Right atrium auricular region (tissue), 2 donors: ENCODE measurements at places on chromosomes 5 and 9. TPM values are rescaled to one million over a fixed set of nuclear protein-coding genes. Genes with fewer than 3 reads are reported as not detected.
A peak's percentile ranks its signal among the peaks of the same experiment; 100 is the strongest.

- no peak overlapping the region for H3K27ac ChIP-seq
- peaks cover 35% of the 10 kb centered on the region for H3K4me1 ChIP-seq
- peaks cover 33% of the 10 kb centered on the region for H3K27me3 ChIP-seq
- peak overlapping the region; percentile 48 for H3K4me3 ChIP-seq
- no peak for DNase-seq
- no peaks in the 10 kb centered on the region for H3K36me3 ChIP-seq
These were observed 671 bp downstream of the LRRC26 start for GRCh38 chr9:137168904-137169856.

- no peak for DNase-seq
- H3K4me1 ChIP-seq: peaks cover 26% of the 10 kb centered on the region
- H3K4me3 ChIP-seq: no peak overlapping the region
- H3K27ac ChIP-seq: no peak overlapping the region
- H3K27me3 ChIP-seq: no peaks in the 10 kb centered on the region
- peaks cover 18% of the 10 kb centered on the region for H3K36me3 ChIP-seq
These were observed 3.8 kb downstream of the EGR1 start for GRCh38 chr5:138468966-138469539.

DNA sequence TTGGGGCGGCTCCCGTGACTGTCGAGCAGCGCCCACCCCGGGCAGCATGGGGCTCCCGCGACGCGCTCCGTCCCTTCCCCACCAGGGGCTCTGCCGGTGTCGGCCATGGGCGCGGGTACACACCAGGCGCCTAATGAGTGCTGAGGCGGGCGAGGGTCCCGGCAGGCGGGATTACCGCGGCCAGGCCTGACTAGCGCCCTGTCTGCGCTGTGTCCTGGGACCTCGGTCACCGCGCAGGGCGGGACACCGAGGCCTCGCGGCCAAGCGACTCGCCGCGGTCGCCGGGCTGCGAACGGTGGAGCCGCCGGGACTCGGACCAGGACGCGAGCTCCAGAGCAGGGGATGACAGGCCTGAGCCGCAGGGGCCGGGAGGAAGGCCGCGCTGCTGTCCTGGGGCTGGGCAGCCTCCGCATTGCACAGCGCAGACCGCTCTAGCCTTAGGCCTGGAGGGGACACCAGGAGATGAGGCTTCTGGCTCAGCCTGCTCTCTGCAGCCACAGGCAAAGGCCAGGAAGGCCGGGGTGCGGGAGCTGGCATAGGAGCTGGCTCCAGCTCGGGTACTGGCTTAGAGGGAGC is 14.1 kb downstream of the LCN10 start:
- no peak for DNase-seq
- H3K27ac ChIP-seq: peak overlapping the region; percentile 86
- peaks cover 33% of the 10 kb centered on the region for H3K36me3 ChIP-seq
- peak overlapping the region; percentile 82 for H3K4me3 ChIP-seq

- no peak overlapping the region for H3K27ac ChIP-seq
- no peaks in the 10 kb centered on the region for H3K27me3 ChIP-seq
- H3K4me3 ChIP-seq: no peak overlapping the region
These were observed 59.1 kb downstream of the BOD1 start for GRCh38 chr5:173557123-173557903.

DNA sequence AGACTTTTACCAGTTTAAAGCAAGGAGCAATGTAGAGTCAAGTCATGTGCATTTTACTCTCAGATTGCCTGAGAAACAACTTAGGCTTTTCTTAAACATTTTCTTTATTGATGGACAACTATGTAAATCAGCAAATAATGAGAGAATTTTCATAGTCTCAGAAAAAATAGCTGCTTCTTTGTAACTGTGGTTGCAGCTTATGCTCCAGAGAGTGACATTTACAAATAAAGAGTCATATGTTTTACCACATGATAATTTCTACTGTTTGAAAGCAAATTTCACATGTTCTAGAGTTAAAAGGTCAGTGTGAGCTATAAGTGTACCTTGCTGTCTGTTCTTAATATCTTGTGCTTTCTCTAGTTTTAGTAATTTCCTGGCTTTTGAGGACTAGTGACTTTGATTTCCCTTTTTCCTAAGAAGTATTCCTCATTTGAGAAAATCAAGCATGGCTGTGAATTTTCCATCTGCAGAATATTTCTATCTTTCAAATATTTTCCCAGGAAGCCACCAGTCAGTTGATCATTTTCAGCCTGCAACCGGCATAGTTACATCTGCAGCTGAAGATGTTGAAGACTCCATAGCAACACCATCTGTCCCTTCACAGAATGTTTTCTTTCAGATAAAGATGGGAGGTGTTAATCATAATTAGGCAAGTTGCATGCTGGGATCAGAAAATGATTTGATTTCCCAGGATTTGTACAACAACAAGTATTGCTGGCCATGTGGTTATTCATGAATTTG is 229.9 kb downstream of the SGCD start:
- H3K4me3 ChIP-seq: no peak overlapping the region
- no peaks in the 10 kb centered on the region for H3K4me1 ChIP-seq
- no peaks in the 10 kb centered on the region for H3K36me3 ChIP-seq
- no peaks in the 10 kb centered on the region for H3K27me3 ChIP-seq
- no peak overlapping the region for H3K27ac ChIP-seq

GRCh38 chr5:167952278-167952995 is 339.0 kb upstream of the WWC1 start:
- H3K36me3 ChIP-seq: no peaks in the 10 kb centered on the region
- H3K4me1 ChIP-seq: peaks cover 19% of the 10 kb centered on the region
- no peak for DNase-seq
- peak overlapping the region; percentile 24 for H3K4me3 ChIP-seq

- H3K27me3 ChIP-seq: no peaks in the 10 kb centered on the region
- DNase-seq: no peak
- no peak overlapping the region for H3K4me3 ChIP-seq
These were observed 26.8 kb downstream of the FYB1 start for GRCh38 chr5:39192450-39193160.

- H3K4me1 ChIP-seq: no peaks in the 10 kb centered on the region
- H3K27me3 ChIP-seq: no peaks in the 10 kb centered on the region
These were observed 31.4 kb downstream of the ANXA6 start for GRCh38 chr5:151126199-151126645.

GRCh38 chr5:108625654-108626053 is 122.0 kb upstream of the FER start:
- DNase-seq: no peak
- H3K36me3 ChIP-seq: no peaks in the 10 kb centered on the region
- no peak overlapping the region for H3K4me3 ChIP-seq
- H3K4me1 ChIP-seq: no peaks in the 10 kb centered on the region
- H3K27ac ChIP-seq: no peak overlapping the region

DNA sequence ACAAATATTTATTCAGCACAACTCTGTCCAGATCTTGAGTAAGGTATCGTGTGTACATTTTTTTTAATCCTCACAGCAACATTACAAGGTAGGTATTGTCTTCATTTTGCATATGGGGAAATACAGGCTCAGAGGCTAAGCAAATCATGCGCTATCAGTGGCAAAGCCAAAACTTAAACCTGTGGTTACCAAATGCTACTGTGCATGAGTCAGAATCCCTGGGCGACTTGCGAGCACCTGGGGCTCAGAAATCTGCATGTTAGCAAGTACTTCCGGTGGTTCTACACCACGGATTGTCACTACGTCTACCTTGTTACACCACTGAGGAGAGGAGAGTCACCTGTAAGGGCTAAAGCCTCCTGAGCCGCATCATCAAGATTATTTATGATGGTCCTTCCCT is 21.3 kb downstream of the C5orf58 start:
- H3K4me3 ChIP-seq: no peak overlapping the region
- no peaks in the 10 kb centered on the region for H3K4me1 ChIP-seq
- no peak for DNase-seq
- H3K27ac ChIP-seq: no peak overlapping the region

Gene HACD4
- total RNA-seq: 1.7 TPM

Gene ECSCR
- total RNA-seq: 30.1 TPM

Gene GLRA1
- total RNA-seq: not detected

Gene PCDHGA7
- 4.9 TPM for total RNA-seq

Gene SLC46A2
- not detected for total RNA-seq

Gene DND1
- 0.51 TPM for total RNA-seq

Gene IL5
- total RNA-seq: not detected

Gene LCN1
- not detected for total RNA-seq
